ENCODE measurements at places on chromosomes 12 and 14.

GRCh38 chr12:63804746-63805145 is 25.0 kb downstream of the RXYLT1 start:
- no peak for DNase-seq
- H3K4me1 ChIP-seq, result no peaks in the 10 kb centered on the region
- no peak overlapping the region for H3K4me3 ChIP-seq

DNA sequence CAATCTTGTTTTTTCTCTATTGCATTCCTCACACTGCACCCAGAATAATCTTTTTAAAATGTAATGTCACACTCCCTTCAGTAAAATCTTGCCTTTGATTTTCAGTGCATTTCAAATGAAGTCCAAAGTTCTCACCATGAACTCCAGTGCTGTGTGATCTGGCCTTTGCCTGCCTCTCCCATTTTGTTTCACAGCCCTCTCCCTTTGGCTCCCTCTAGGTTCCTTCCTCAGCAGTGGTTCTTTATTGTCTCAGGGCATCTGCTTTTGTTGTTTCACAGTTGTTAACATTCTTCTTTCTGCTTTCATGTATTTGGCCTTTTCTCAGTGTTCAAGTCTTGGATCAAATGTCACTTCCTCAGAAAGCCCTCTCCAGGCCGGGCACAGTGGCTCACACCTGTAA is 84.5 kb upstream of the AMN1 start:
- H3K27me3 ChIP-seq, result no peaks in the 10 kb centered on the region
- H3K36me3 ChIP-seq, result no peaks in the 10 kb centered on the region
- DNase-seq, result no peak
- H3K4me1 ChIP-seq, result peaks cover 9% of the 10 kb centered on the region

- H3K4me1 ChIP-seq, result no peaks in the 10 kb centered on the region
- DNase-seq, result no peak
- H3K4me3 ChIP-seq, result no peak overlapping the region
- H3K36me3 ChIP-seq, result no peaks in the 10 kb centered on the region
Measured at GRCh38 chr14:29804481-29805266, 123.0 kb downstream of the PRKD1 start.

DNA sequence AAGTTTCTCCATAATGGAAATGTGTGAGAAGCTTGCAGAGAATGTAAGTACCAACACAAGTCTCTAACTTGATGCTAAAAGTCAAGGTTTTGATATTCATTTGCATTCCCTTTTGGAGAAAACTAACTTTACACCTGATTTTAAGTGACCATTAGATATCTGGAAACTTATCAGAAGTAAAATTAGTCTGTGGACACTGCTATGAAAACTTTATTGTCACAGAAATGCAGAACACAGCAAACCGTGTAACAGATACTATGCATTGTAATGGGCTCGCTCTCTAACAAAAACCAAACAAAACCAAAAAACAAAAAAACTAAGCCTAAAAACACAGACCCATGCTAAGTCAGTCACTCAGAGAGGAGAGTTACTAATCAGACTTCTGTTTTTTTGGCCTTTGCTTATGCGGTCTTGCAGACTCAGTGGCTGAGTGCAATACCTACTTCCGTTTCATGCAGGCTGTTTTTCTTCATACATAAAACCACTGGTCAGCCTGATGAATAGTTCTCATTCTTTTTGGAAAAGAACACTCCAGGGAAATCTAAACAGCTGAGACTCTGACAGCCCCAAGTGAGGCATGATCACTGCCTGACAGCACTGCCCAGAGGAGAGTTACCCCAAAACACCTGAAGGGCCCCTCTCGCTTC is 35.7 kb downstream of the NRDE2 start:
- H3K4me3 ChIP-seq, result no peak overlapping the region
- H3K36me3 ChIP-seq, result peaks cover 48% of the 10 kb centered on the region
- DNase-seq, result no peak
- H3K27me3 ChIP-seq, result no peaks in the 10 kb centered on the region
- peaks cover 7% of the 10 kb centered on the region for H3K4me1 ChIP-seq

DNA sequence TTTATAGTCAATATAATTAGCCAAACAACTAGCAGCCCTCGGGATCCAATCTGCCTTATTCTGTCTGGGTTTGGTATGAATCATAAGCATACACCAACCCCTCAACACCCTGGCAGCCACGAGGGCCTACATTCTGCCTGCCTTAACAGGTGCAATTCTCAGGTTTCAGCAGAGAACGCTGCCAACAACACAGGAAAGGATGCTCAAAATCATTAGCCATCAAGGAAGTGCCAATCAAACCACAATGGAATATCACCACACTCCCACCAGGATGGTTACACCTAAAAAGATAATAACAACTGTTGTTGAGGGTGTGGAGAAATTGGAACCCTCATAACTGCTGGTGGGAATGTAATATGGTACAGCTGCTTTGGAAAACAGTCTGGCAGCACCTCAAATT is 122.8 kb downstream of the TTC7B start:
- H3K27ac ChIP-seq, result no peak overlapping the region
- no peak for DNase-seq
- H3K4me3 ChIP-seq, result no peak overlapping the region
- H3K27me3 ChIP-seq, result no peaks in the 10 kb centered on the region
- no peaks in the 10 kb centered on the region for H3K36me3 ChIP-seq
- H3K4me1 ChIP-seq, result peaks cover 4% of the 10 kb centered on the region

GRCh38 chr12:105455261-105455660 is 124.8 kb downstream of the C12orf75 start:
- H3K27me3 ChIP-seq, result peaks cover 21% of the 10 kb centered on the region
- H3K4me1 ChIP-seq, result no peaks in the 10 kb centered on the region
- no peaks in the 10 kb centered on the region for H3K36me3 ChIP-seq
- DNase-seq, result no peak
